ENCODE measurements at places on chromosomes 3 and 15. TPM values are rescaled to one million over a fixed set of nuclear protein-coding genes. Genes with fewer than 3 reads are reported as not detected.

DNA sequence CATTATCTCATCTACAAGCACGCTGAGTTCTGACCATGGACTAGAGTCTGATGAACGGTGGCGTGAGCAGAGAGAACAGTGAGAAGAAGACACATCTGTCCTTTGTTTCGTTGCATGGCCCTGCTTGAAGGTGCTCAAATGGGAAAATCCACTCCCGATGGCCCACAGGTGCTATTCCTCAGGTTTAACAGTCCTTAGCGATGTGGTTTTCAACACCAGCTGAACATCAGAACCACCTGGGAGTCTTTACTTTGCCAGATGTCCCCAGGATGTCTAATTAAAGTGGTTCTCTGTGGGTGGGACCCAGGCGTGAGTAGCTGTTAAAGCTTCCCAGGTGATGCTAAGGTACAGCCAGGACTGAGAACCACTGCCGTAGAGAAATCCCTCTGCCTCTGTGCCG is 13.0 kb downstream of the ADAMTS17 start:
- no peak overlapping the region for H3K4me3 ChIP-seq
- no peaks in the 10 kb centered on the region for H3K27me3 ChIP-seq
- no peaks in the 10 kb centered on the region for H3K36me3 ChIP-seq
- no peak for DNase-seq

DNA sequence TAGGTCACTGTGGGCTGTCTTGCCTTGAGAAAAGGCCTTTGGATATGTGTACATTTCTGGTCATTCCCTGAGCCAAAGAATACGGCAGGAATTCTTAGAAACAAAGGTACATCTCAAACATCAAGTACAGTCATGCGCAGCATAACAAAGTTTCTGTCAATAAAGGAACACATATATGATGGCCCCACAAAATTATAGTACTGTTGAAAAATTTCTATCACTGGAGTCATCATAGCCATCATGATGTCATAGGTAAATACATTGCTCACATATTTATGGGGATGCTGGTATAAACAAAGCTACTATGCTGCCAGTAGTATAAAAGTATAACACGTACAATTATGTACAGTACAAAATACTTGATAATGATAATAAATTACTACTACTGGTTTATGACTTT is 38.9 kb upstream of the NECTIN3 start:
- H3K36me3 ChIP-seq, result no peaks in the 10 kb centered on the region
- no peak overlapping the region for H3K27ac ChIP-seq
- H3K4me1 ChIP-seq, result peaks cover 2% of the 10 kb centered on the region
- H3K27me3 ChIP-seq, result peaks cover 5% of the 10 kb centered on the region
- DNase-seq, result no peak

GRCh38 chr3:170007031-170007663 is 30.6 kb upstream of the GPR160 start:
- H3K27ac ChIP-seq, result peak overlapping the region; percentile 39
- H3K4me1 ChIP-seq, result peaks cover 28% of the 10 kb centered on the region
- no peaks in the 10 kb centered on the region for H3K36me3 ChIP-seq
- DNase-seq, result no peak
- H3K4me3 ChIP-seq, result peak overlapping the region; percentile 79

GRCh38 chr3:154795582-154795981 is 284.5 kb upstream of the MME start:
- H3K36me3 ChIP-seq, result no peaks in the 10 kb centered on the region
- H3K27me3 ChIP-seq, result no peaks in the 10 kb centered on the region
- H3K27ac ChIP-seq, result no peak overlapping the region
- no peak for DNase-seq
- no peaks in the 10 kb centered on the region for H3K4me1 ChIP-seq

The EPHA6 gene
- total RNA-seq, result not detected

The ERC2 gene
- 0.21 TPM for total RNA-seq

Data from T-helper 17 cell (primary cell).